Vagina (tissue), 2 donors: ENCODE measurements at places on chromosomes 2 and 18.

DNA sequence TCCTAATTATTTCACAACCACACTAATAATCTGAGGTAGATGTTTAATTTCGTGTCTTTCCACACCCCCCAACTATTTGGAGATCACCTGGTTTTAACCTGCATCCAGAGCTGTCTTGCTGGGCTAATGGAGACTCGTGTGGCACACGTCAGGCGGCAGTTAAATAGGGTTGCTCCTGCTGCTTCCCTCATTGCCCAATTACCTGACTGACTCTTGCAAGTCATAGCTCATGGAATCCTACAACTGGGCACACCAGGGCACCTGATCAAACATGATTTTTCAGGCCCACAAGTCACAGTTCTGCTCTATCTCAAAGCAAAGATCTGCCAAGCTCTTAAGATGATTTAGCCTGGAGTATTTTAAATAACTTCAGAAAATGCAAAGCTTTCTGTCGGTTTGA, 1430.4 kb upstream of the ACVR2A start:
- DNase-seq, result no peak

DNA sequence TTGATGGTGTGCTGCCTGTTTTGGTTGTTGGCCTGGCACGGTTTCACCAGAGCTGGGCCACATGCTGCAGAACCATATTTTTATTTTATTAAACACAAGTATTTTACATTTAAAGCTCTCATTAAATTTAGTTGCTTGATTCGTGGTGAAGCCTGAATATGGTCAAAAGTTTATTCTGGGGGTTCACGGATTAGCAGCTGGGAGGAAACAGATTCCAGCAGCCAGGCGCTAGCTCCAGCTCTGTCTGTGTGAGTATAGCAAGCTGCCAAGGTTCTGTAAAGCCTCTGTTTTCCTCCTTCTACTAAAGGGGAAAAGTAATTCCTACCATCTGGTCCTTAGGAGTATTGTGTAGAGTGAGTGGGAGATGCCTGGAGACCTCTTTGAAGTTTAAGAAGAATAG, 22.5 kb downstream of the GATA6 start:
- no peak for DNase-seq

DNA sequence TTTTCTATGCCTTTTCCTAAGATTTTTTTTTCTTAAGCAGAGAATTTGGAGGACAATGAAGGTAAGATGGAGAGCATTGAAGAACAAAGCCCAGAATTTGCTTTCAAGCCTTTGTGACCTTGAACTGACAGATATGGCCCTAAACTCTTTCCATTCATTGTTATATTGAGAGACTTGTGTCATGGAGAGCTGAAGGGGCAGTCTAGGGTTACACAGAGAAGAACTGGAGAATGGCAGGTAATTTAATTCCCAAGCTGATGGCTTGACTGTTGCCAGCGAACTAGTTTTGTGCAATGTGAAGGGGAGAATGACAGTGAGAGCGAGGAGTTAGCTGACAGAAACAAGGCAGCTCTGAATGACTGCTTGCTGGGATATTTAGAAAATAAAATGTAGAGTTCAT, 1344.2 kb downstream of the LRP1B start:
- no peak for DNase-seq

DNA sequence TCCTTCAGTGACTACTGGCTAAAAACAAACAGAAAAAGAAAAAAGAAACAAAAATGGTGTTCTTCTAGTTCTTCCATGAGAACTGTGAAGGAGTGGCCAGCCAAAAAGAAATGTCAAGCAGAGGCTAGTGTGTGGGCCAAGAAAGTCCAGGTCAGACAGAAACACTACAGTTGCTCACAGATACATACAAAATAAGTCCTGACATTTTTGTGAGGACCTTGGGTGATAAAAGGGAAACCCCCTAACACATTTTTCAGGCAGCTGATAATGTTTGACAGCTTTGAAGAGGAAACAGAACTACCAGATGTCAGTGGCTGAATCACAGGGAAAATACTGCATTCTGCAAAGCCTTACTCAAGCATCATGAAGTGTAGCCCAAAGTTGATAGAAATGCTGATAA, 28.1 kb downstream of the ARHGAP25 start:
- no peak for DNase-seq

GRCh38 chr2:40016151-40016885, 237.3 kb upstream of the THUMPD2 start:
- DNase-seq, result no peak

- no peak for DNase-seq
Observed at GRCh38 chr2:216188956-216189355, 79.8 kb downstream of the XRCC5 start.

DNA sequence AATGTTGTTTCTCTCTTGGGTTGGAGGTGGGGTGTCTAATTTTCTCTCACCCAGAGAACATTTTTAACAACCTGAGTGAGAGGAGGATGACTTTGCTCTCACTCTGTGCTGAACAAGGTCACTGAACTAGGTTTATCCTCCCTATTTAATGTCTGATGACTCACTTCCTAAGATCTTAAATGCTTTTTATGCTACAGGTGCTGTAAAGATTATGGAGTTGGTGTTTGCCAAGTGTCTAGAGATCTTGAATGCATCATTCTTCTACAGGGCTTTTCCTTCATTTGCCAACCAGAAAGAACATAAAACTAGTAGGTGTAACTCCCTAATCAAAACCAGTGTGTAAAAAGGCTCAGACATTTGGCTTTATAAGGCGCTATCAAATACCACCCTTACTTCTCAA, 350.5 kb upstream of the ETAA1 start:
- no peak for DNase-seq

GRCh38 chr2:113895301-113895700, 5.4 kb downstream of the ACTR3 start:
- no peak for DNase-seq

GRCh38 chr2:100068395-100068794, 74.0 kb downstream of the AFF3 start:
- DNase-seq, result no peak

DNA sequence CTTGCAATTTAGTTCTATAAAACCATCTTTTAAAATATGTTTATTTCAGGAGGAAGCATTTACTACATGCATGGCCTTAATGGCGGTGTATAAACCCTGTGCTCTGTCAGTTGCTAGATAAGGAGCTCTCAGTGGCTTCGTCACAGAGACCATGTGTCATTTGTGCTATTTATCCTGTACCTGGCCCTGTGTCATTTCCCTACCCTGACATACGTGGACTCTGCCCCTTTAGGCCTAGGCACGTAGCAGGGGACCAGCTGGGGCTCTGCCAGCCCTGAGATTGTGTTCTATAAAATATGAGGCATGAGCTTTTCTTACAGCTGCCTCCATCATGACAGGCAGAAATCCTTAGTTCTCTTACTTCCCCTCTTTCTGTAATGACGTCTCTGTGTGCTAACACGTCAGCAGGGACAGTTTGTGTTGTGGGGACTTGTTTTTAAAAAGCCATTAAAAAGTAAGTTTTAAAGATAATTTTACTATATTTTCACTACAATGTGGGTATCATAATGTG, 88.0 kb downstream of the ITGB1BP1 start:
- DNase-seq, result no peak

- DNase-seq, result no peak
Observed at GRCh38 chr2:29278966-29279365, 163.8 kb downstream of the CLIP4 start.
